ENCODE measurements at places on chromosomes 2 and 18.

DNA sequence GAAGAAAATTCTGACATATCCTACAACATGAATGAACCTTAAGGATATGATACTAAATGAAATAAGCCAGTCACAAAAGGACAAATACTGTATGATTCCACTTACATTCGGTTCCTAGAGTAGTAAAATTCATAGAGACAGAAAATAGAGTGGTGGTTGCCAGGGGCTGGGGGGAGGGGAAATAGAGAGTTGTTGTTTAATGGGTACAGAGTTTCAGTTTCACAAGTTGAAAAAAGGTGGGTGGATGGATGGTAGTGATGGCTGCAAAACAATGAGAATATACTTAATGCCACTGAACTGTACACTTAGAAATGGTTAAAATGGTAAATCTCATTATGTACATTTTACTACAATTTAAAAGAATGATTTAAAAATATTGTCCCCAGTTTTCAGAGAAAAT is 53.3 kb upstream of the NFU1 start:
- peaks cover 26% of the 10 kb centered on the region for H3K4me1 ChIP-seq
- DNase-seq = no peak
- peaks cover 60% of the 10 kb centered on the region for H3K36me3 ChIP-seq
- no peak overlapping the region for H3K4me3 ChIP-seq
- H3K27ac ChIP-seq = no peak overlapping the region

- no peaks in the 10 kb centered on the region for H3K36me3 ChIP-seq
- no peak overlapping the region for H3K27ac ChIP-seq
- DNase-seq = no peak
- H3K27me3 ChIP-seq = no peaks in the 10 kb centered on the region
- H3K4me3 ChIP-seq = no peak overlapping the region
Observed at GRCh38 chr2:163157411-163157810, 318.8 kb upstream of the KCNH7 start.

GRCh38 chr2:148984449-148984848 is 54.0 kb upstream of the LYPD6B start:
- no peaks in the 10 kb centered on the region for H3K4me1 ChIP-seq
- no peak overlapping the region for H3K27ac ChIP-seq
- DNase-seq = no peak
- H3K27me3 ChIP-seq = no peaks in the 10 kb centered on the region
- H3K36me3 ChIP-seq = peaks cover 27% of the 10 kb centered on the region
- no peak overlapping the region for H3K4me3 ChIP-seq

- H3K4me3 ChIP-seq = no peak overlapping the region
- H3K36me3 ChIP-seq = no peaks in the 10 kb centered on the region
Observed at GRCh38 chr2:129347486-129348217, 631.8 kb upstream of the RAB6C start.

DNA sequence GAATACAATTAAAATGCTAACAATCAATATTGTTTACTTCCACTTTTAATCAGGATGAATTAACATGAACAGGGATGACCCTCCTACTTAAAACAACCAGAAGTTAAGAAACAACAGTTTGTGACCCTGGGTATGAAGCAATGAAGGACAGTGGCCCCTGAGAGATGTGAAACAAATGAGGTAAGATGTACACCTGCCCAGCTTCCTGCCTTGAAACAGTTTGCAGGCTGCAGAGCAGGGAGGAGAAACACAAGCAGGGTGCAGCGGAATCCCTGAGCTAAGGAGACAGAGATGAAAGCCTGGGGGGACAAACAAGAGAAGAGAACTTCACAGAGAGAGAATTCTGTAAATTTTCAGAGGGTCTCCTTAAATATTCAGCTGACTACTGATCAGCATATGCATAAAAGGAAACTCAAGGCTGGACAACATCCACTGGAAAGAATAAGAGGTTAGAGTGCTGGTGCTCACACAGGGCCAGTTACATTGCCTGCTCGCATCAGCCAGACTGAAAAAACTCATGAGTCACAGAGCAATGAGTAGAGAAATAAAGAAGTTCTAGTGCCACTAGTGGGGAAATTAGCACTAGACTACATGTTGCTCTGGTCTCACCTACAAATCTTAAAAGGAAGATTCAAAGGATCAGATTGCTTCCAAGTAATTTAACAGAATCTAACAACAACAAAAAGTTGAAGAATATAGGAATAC is 106.4 kb downstream of the PID1 start:
- H3K4me3 ChIP-seq = no peak overlapping the region
- DNase-seq = no peak
- no peaks in the 10 kb centered on the region for H3K36me3 ChIP-seq
- no peak overlapping the region for H3K27ac ChIP-seq
- no peaks in the 10 kb centered on the region for H3K4me1 ChIP-seq

Data from activated CD4-positive, alpha-beta memory T cell treated with anti-CD3 and anti-CD28 coated beads, Interleukin-2, amount 10 ng/mL, durations not matched to agents 7 days and 5 days (primary cell).